Iris pigment epithelial cell (primary cell): ENCODE measurements at places on chromosomes 2 and 18.

- DNase-seq = no peak
Observed at GRCh38 chr18:35729991-35730668, 148.6 kb downstream of the GALNT1 start.

DNA sequence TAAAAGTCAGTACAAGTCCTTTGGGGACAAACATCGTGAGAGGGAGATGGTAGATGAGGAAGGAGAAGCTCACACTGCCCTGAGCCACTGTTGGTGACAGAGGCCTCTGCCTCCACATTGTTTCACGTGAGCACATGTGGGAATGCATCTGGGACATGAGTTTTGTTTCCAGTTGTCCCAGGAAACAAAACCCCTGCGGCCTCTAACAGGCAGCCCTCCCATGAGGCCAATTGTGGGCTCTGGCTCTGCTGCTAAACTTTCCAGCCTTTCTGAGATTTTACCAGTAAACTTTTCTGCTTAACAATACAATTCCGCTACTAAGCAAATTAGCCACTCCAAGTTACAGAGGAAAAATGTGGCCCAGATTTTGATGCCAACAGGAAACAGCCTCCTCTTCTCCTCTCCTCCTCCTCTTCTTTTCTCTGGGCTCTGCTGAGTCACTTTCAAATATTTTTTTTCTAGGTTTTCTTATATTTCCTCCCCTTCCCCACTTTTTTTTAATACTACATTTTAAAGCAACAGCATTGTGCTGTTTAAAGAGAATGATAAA, 23.4 kb upstream of the LRRC30 start:
- DNase-seq = no peak

- no peak for DNase-seq
Observed at GRCh38 chr2:46320141-46320567, 22.9 kb downstream of the EPAS1 start.

GRCh38 chr2:5089409-5089808, 602.8 kb upstream of the SOX11 start:
- no peak for DNase-seq

GRCh38 chr2:239057533-239057932, 209.6 kb downstream of the TWIST2 start:
- DNase-seq = no peak

GRCh38 chr2:180099308-180099707, 92.2 kb upstream of the CWC22 start:
- no peak for DNase-seq

GRCh38 chr2:15377202-15377601, 183.9 kb downstream of the NBAS start:
- no peak for DNase-seq

- DNase-seq = peak; percentile 69
Observed at GRCh38 chr2:158391876-158392275, 64.7 kb downstream of the CCDC148 start.

DNA sequence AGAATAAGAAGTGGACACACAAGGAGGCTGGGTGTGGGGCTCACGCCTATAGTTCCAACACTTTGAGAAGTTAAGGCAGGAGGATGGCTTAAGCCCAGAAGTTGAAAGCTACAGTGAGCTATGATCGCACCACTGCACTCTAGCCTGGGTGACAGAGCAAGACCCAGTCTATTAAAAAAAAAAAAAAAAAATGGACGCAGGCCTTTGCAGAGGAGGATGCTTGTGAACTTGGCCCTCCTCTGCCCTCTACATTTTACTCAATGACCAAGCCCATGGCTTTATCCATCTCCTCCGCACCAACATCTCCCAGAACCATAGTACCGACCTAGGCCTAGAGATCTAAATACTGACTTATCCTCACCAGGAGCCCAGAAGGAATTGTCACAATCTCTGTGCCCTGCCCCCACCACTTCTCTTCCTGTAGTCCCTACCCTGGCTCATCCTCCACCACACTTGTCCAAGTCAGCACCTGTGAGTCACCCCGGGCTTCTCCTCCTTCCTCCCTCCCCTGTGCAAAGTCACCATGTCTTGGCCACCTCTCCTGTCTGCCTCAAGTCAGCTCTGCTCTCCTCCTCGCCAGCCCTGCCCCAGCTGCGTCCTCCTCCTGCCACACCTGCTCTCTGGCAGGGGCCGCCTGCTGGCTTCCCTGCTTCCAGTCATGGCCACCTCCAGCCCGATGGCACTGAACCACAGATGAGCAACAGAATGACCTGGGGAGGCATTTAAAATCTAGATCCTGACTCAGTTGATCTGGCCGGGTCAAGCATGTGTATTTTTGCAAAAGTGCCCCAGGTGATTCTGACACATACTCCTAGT, 35.8 kb upstream of the ASPRV1 start:
- peak; percentile 39 for DNase-seq

DNA sequence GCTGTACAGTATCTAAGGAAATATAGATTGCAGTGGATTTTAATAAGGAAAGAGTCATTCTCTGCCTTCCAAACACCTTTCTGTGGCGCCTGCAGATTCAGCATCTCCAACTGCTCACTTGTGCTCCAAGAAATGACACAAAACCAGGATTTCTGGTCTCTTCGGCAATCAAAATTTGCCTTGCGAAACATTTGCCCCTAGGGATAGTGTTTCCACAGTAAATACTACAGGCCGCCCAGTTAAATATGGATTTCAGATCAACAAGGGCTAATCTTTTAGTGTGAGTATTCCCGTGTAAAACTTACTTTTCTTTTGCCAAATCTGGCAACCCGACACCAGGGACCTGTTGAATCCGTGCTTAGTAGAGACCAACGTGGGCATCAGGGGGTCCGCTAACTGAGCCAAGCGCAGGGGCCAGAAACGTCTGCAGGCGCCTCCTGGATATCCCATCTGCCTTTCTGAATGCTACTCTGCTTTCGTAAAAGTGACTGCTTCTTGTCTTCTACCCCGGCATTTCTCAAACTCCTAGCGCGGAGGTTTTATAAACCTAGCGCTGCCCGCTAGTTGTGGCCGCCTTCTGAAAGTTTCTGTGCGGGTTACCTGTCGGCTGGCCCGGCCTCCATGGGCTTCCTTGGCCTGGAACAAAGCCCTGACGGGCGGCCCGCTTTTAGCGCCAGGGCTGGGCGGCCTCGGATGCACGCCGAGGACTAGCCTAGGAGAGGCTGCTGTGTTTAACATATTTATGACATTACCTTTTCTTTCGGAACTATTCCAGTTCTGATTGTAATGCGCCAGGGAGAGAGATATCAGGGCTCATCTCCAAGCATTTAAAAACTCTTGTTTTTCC, 2.5 kb downstream of the CYP1B1 start:
- DNase-seq = no peak

DNA sequence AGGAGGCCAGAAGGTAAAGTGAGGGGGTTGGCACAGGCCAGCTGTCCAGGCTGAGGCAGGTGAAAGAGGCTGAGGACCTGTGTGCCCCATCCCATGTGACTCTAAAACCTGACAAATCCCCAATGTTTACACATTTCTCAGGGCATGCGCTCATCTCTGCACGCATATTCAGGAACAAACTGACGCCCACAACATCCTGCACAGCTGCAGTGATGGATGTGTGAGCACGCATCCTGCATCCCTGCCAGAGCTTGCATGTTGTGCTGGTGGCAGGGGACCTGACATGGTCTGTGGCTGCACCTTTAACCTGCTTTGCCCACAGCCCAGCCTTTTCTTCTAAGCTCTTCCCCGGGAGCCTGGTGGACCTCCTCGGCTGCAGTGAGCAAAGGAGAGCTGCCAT, 83.1 kb downstream of the FBXO15 start:
- no peak for DNase-seq

- peak; percentile 91 for DNase-seq
Observed at GRCh38 chr2:201466050-201466675, 14.6 kb downstream of the STRADB start.

DNA sequence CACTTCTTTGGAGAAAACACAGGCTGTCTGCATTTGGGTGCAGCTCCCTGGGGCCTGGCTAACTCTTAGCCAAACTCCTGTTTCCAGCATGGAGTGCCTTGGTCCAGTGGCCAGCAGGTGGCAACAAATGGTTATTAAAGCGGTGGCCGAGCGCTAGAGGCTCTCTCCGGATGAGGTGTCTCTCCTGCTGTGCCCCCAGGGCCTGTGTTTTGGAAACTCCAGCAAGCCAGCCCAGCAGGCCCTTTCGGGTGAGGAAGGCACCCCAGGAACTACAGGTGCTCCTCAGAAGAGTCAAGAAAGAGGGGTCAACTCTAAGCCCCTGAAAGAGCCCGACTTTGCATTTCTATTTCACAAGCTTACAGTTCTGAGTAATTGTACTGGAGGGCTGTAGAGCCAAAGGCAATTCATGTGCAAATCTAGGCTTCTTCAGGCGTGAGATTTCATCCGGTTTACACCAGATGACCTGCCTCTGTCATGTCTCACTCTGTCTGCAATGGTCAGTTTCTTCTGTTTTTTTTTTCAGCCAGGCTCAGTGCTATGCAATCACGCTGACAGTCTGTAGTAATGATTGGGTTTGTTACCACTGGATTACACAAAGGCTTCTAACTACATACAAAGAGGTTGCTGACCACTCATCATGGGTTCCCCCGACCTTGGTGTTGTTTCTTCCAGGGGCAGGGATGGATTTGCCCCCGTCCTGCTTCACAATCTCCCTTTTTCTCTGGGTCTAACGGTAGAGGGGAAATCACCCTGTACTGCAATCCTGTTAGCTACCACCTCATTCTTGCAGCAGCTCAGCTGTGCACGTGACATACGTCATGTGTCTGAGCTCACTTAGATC, 7.6 kb upstream of the CHRNA1 start:
- DNase-seq = peak; percentile 85

DNA sequence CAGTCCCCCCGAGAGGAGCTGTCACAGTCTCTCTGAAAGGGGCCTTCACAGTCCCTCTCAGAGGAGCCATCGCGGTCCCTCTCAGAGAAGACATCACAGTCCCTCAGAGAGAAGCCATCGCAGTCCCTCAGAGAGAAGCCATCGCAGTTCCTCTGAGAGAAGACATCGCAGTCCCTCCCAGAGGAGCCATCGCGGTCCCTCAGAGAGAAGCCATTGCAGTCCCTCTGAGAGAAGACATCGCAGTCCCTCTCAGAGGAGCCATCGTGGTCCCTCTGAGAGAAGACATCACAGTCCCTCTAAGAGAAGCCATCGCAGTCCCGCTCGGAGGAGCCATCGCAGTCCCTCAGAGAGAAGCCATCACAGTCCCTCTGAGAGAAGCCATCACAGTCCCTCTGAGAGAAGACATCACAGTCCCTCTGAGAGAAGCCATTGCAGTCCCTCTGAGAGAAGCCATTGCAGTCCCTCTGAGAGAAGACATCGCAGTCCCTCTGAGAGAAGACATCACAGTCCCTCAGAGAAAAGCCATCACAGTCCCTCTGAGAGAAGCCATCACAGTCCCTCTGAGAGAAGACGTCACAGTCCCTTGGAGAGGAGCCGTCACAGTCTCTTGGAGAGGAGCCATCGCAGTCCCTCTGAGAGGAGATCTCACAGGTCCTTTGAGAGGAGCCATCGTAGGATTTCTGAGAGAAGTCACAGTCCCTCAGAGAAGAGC, 1.3 kb upstream of the ZNF512 start:
- no peak for DNase-seq

DNA sequence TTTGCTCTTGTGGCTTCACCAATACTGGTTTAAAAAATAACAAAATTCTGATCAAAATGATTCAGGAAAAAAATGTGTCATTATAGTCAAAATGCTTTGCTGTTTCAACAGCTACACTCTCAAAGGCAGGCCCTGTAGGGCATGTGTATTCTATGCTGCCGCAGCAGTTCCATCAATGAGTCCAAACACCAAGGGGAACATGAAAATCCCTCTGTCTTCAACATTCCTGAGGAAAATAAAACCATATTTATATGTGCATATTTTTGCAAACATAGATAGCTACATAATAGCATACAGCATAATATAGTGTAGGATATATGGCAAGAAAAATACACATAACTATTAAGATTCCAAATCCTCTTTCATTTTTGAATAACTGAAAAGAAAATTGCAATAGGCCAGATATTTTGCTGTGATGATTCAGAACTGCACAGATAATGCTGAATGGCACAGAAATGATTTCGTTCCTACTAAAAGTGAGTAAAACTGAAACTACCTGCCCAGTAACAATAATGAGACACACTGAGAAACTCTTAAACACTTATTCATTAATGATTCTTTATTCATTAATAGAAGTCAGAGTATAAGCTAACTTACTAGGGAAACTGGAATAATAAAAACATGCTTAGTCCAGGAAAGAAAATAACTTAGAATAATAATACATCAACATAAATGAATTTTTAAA, 343.8 kb downstream of the SUCLG1 start:
- DNase-seq = no peak

GRCh38 chr2:32061973-32062861, 1.1 kb upstream of the SPAST start:
- peak; percentile 28 for DNase-seq

DNA sequence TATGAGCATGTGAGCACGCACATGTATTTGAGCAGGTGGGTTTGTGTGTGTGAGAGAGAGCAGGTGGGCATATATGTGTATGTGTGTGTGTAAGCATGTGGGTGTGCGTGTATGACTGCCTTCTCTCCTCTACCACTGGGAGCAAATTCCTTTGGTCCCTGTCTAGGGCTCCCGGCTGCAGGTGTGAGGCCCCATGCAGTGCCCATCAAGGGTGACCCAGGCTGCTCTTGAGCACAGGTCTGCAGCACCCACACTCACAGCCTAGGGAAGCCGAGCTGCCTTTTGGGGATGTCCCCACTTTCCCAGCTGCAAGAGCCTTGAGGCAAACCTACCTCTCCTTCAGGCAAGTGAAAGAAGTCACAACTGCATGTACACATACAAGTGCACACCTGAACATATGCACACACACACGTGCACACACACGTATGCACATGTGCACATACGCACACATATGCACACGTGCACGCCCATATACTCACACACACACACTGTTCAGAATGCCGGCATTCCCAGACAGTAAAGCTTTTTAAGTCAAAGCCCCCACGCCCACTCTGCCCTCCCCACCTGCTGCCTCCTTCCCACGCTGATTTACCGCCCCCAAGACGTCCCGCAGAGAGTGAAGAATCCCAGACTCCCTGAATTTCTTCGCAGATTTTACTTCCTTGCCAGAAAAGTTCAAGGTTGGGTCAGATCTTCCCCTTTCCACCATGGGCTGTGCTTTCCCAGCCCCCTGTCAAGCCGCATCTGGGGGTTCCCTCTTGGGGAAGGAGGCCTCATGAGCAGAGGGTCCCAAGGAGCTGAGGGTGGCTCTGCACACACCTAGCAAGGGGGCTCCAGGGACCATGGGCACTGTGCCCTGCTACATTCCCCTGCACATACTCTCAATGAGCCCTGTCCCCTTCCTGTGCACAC, 170.6 kb downstream of the TWIST2 start:
- DNase-seq = no peak

DNA sequence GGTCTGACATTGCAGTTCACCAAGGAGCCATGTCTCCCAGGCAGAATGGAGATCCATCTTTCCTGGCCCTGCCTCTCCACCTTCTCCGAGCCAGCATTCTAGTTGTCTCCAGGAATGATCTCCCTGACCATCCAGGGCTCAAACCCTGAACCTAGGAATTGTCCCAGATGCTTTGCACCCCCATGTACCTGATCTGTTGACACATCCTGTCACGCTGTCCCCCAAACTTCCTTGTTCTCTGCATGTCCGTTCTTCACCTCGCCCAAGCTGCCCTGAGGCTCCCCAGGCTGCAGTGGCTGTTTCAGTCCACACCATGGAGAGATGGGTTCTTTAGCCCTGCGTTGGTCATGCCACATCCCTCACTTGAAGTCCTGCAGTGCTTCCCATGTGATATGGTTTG, 7.0 kb upstream of the MBP start:
- DNase-seq = no peak

- no peak for DNase-seq
Observed at GRCh38 chr2:191489177-191489576, 188.8 kb upstream of the NABP1 start.

GRCh38 chr2:206160807-206161179, 1.1 kb downstream of the EEF1B2 start:
- no peak for DNase-seq

GRCh38 chr2:197873293-197873701, 68.9 kb downstream of the PLCL1 start:
- DNase-seq = peak; percentile 26

- no peak for DNase-seq
Observed at GRCh38 chr2:224469374-224469964, 67.6 kb upstream of the FAM124B start.
